ENCODE measurements at places on chromosomes 7 and 10.

GRCh38 chr7:101140746-101141382 is 13.4 kb upstream of the AP1S1 start:
- DNase-seq = no peak

GRCh38 chr10:94024407-94024806 is 30.7 kb downstream of the PLCE1 start:
- DNase-seq = no peak

GRCh38 chr7:87598234-87599009 is 2.3 kb downstream of the ABCB1 start:
- no peak for DNase-seq

DNA sequence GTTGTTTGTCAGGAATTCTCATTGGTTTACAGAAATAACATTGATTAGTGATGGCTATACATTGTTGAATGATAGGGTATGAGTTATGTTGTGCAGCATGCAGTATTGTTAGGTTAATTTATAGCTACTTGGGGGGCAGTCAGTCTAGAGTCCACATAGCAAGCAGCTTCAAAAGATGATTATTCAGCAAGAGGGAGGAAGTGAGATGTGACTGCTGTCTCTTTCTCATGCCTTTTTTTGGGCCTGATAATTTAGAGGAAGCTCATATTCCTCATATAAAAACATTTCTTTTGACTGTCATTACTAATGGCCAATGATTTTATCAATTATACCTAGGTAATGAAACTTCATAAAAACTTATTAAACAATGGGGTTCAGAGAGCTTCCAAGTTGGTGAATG is 3.4 kb upstream of the TBRG4 start:
- no peak for DNase-seq

DNA sequence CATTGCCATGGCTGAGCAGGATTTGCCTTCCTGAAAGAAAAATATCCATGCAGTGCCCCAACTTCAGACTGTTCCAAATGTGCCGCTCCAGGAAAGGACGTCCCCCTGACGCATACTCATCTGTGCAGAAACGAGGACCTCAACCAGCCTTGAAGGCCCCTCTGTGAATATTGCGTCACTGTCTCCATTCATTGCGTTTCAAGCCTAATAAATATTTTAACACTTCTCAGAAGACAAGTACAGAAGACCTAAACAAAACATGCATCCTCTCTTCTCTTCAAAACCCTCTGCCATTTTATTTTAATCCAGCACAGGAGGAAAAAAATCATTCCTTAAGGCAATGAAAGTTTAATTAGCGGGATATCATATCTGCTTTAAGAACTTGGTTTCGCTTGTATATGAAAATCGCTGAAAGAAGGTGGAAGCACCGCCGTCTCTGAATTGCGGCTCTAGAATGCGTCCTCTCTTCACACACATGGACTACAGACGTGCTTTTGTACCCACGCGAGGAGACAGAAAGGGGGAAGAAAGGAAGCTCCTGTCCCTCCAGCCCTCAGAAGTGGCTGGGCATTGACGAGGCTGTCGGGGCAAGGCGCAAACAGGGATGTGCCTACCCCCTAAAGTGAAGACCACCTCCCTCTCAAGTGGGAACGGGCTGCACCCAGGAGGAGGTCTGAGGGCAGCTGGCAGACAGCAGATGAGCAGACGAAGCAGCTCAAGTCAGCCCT is 36.8 kb downstream of the RGS10 start:
- DNase-seq = no peak

DNA sequence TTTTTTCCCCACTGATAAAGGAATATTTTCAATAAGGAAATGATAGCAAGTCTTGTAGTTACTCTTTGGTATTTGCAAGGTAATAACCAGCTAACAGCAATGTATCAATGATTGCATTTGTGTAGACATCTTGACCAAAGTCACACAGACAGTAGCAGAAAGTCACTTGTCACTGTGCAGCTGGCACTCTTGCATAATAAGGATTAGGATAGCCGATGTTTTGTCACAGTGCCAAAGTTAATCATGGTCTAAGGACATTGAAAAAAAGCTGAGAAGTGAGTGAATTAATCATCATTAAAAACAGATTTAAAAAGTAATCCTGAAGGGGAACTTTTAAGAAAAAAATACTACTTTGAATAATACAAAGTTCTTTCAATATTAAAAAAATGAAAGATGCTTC is 834.3 kb upstream of the C7orf33 start:
- no peak for DNase-seq

DNA sequence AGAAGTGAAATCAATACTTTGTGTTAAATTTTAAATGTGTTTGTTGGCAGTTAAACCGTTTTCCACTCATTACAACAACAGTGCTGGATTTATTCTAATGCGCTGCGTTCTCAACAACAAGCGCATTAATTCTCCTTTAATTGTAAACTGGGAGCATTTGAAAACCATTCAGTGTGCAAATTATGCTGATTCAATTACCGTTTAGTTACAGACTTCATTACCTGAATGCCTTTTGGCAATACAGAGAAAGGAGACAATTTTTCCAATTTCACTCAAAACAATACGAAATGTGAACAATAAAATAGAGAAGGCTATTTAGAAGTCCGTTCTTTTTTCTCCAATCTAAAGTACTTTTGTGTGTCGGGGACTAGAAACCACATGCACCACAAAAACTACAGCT is 4.2 kb downstream of the NXPH1 start:
- no peak for DNase-seq

DNA sequence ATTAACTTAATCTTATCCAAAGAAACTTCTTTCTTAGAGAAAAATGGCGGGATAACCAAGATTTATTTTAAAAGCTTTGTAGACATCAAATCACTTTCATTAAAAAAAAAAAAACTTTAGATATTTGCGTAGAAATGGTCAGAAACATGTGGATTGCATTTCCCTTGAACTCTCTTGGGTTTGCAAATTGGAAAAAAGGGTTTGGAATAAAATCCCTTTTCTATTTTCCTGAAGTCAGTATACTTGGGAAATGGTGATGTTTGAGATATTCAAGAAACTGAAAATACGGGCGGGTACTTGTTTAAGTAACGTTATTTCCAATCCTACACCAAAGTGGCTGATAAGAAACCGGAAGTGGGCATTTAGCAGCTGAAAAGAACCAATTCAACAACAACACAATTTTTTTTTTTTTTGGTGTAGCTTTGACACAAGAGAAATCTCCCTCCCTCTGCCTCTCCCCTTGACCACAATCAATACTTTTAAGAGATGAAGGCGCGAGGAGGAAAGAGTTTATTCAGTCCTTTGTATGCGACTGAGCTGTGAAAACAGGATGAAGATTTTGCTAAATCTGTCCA is 13.7 kb upstream of the GFRA1 start:
- no peak for DNase-seq

GRCh38 chr10:77602231-77602912 is 35.2 kb downstream of the KCNMA1 start:
- DNase-seq = no peak

Data from fibroblast of the aortic adventitia (primary cell).